ENCODE measurements at places on chromosomes 5 and 9. TPM values are rescaled to one million over a fixed set of nuclear protein-coding genes. Genes with fewer than 3 reads are reported as not detected.

ANKRD31 gene
- total RNA-seq: 0.10 TPM

ROPN1L gene
- total RNA-seq: 0.96 TPM

MEIKIN gene
- not detected for total RNA-seq

CDH12 gene
- total RNA-seq: not detected

LHX3 gene
- total RNA-seq: not detected

ERMP1 gene
- 24.2 TPM for total RNA-seq

CARTPT gene
- not detected for total RNA-seq

GCNT4 gene
- not detected for total RNA-seq

TRPM6 gene
- 0.38 TPM for total RNA-seq

ACER2 gene
- total RNA-seq: 13.5 TPM

MTAP gene
- total RNA-seq: 37.9 TPM

IFNB1 gene
- not detected for total RNA-seq

CCNI2 gene
- under 0.01 TPM for total RNA-seq

SLC4A9 gene
- total RNA-seq: not detected

CD274 gene
- 26.7 TPM for total RNA-seq

KCTD16 gene
- total RNA-seq: 0.19 TPM

HTR4 gene
- total RNA-seq: 0.10 TPM

All from vein endothelial cell (primary cell).